GOT3 (cell line): ENCODE measurements at places on chromosomes 6 and 20.

GRCh38 chr6:159042003-159042825 is 2.6 kb downstream of the TAGAP start:
- no peak for DNase-seq

DNA sequence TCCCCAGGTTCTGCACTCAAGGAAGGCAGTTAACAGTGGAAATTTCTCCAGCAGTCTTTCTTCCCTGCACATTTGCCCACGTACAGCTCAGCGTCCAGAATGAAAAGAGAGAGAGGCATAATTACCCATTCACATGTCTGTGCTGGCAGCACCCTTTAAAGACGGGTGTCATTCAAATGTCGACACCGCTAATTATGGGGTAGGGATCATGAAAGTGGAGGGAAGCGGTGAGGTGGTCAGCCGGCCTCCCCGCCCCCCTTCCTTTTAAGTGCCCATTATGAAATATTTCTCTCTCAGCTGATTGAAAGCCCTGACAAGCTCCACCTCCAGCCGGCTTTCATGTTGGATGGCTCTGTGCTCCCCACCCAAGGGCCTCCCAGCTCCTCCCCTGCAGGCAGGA is 246.1 kb downstream of the BMP7 start:
- no peak for DNase-seq

DNA sequence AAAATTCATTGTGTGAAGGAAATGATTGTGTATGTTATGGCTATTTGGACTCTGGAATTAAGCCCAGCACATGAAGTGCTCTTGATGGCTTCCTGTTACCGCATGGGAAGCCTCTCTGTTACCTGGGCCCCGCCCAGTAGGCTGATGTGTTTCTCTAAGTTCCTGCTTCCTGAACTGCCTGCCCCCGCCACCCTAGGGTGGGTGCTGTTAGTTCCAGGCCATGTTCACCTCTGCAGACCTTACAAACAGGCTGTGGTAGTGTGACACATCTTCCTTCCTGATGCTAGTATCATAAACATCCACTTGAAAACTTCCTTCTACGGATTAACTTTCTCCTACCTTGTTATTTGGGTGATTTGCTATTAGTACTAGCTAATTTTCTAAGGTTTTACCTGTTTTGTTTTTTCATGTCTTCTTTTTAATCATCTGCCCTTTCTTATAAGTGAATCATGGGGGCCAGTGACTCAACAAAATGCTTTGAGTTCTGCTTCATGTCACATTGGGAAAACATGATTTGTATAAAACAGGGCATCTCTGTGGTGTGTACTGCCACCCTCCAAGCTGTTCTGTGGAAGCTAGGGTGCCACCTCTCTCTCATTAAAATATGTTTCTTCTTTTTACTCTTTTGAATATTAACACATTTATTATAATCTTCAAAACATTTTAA is 40.6 kb downstream of the SH3BGRL2 start:
- DNase-seq = no peak

GRCh38 chr6:149140137-149140909 is 177.2 kb upstream of the TAB2 start:
- no peak for DNase-seq

DNA sequence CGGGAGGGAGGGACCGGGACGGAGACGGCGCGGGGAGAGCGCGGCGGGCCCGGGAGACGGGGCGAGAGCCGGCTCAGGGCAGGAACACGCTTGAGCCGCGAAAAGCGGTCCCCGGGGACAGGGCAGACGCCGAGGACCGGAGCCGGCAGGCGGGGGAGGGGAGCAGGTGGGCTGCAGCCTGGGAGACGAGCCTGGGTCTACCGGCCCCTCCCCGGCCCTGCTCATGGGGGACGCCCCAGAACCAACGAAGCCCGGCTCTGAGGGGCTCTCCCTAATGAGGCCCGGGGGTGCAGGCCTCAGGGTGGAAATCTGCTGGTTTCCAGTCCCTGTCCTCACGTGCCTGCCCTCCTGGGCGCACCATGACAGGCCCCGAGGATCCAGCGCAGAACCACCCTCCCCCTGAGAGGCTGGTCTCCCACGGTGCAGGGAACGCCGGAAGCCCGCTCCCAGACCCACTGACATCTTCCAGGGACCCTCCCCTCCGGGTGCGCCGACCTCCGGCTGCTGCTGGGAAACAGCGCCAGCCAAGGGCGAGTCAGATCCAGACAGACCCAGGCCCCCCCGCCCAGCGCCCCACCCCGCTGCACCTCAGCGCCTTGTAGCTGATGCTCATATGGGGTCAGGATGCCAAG is 571 bp upstream of the EEF1A2 start:
- DNase-seq = no peak

DNA sequence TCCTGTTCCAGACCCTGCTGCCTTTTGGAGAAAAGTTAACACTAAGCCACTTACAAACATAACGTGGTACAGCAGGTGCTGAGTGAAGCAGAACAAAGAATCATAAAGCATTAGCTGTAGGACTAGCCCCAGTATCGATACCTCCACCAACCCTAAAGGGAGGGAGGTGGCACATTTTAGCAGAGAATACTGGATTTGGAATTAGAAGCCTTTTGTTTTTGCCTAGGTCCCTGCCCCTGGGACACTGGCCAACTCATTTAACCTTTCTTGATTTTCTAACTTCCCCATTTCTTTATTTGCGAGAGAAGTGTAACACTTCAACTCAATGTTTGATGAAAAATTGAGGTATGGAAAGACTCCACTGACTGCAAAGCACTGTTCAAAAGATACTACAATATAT is 93.5 kb downstream of the B3GAT2 start:
- no peak for DNase-seq

DNA sequence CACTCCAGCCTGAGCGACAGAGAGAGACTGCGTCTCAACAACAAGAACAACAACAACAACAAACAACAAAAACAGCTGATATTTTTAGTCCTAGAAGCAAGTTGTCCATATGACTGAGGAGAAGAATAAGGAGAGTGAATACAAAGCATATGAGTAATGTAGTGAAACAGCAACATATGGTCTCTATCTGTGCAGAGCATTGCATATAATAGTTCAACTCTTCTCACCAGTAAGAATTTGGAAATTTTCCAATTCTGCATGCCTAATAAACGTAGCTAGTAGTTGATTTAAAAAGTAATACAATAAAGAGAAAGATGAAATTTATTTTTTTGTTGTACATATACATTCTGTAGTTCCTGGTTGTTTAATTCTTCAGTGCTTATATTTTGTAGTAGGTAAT is 129.7 kb upstream of the FAM83B start:
- DNase-seq = no peak

- DNase-seq = no peak
These were observed 9.7 kb downstream of the PDE7B start for GRCh38 chr6:135861189-135861588.

DNA sequence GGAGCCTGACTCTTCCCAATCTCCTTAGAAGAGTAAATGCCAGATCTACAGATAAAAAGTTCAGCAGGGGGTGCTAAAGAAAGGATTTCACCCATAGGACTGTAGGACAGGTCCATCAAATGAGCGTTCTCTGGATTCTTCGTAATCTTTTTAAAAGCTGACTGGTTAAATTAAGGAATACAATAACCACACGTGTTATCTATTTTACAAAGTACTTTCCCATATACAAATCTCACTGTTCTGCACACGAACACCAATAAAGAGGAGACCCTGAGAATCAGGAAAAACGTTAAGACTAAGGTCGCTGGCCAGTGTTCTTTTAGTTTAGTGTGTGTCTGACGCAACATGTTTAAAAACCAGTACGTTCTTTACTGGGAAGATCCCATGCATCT is 542 bp downstream of the TUBE1 start:
- DNase-seq = no peak

DNA sequence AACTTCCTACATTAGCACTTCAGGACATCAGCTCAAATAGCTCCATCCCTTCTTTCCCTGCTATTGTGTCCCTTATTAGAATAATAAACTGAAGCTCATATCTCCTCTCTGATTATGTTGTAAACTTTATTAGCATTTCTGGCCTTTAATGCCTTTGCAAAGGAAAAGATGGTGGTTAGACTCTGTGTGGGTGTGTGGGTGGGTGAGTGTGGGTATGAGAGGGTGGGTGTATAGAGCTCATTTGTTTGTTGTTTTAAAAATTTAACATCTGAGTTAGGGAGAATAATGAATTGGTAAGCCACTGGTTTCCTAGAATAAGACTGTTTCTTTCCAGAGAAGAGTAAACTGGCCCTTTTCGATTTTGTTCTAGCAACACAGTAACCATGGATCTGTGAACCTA is 70.6 kb upstream of the L3MBTL3 start:
- DNase-seq = no peak

DNA sequence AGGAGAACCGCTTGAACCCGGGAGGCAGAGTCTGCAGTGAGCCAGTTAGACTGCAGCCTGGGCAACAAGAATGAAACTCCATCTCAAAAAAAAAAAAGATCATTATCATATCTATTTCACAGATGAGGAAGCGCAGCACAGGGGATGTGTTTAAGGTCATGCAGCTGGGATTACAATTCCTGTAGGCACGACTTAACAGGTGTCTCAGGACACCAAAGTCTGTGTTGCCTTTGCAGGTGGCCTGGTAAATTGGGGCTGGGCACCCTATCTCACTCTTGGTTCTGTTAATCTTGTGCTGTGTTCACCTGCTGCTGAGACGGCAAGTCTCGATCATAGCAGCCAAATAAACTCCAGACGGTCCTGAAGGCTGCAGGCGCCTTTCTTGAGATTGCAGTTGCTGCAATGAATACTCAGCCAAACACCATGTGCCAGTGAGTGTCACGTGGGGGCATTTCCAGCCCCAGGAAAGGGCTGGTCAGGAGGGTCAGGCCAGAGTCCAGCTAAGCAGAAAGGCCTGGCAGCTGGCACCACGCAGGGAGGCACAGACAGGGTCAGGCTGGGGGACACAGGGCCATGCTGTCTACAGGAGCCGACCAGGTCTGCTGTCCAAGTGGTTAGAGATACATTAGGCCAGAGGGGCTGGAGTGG is 55.8 kb downstream of the FGD2 start:
- DNase-seq = no peak

GRCh38 chr20:36339646-36340592 is 33.8 kb downstream of the DLGAP4 start:
- no peak for DNase-seq

DNA sequence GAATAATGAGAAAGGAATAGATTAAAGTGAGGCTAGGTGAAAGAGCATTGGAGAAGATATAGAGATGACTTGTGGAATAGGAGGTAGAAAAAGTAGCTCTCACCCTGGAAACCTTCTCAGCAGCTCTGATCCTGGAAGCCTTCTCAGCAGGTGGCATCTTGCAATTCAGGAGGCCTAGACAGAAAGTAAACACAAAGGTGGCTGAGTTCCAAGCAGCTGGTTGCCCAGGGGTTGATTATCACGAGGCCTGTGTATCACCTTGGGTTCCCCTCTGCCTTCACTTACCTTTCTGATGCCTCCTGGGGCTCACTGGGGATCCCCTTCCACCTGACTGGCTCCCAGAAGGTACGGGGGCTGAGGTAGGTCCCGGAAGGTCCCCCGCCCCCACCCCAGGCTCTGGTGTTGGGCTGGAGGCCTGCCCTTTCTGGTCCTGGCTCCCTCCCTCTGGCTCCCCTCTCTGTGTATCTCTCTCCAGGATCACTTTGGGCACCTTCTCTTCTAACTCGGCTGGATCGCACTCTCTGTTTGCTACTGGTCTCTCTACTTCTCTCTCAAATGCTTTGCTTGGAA is 9.7 kb downstream of the MDC1 start:
- DNase-seq = no peak

DNA sequence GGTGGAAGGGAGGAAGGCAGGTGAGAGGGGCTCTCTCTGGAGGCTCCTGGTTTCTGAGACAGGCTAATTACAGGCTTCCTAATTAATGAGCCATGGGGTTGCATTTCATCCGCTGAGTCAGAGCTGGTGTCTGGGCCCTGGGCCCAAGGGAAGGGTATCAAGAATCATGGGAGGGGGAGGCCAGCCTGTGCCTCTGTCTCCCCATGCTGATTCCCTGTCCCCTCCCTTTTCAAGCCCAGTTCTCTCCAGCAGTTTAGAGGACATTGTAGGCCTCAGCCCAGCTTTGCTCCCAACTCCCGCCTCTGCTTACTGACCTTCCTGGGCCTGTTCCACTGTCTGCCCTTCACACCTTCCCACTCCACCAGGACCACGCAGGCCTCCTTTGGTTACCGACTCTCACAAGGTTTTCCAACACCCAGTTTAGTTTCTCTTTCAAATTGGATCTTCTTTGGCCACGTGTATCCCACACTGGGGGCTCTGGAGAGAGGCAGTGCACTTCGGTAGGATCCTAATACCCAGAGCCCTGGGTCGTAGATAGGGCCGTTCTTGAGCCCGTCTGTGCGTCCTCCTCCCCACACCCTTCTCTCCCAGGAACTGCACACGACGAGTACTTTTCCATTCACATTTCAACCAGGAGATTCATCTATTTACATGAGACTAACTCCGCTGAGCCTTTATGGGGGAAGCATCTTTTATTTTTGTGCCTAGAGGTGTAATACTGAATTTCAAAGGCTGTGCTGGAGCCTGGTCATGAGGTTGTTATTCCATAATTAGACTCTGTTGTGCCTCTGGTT is 18.2 kb upstream of the AVP start:
- no peak for DNase-seq

DNA sequence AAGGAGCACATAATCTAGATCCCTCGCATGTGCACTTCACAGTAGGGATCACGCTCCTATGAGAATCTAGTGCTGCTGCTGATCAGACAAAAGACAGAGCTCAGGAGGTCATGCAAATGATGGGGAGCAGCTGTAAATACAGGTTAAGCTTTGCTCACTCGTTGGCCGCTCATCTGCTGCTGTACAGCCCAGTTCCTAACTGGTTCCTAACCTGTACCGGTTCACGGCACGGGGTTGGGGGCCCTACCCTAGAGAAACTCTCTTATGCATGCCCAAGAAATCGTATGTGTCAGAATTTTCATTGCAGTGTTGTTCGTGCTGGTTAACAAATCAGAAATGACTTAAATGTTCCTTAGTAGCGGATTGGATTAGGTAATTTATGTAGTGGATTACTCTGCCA is 116.1 kb downstream of the CDH26 start:
- no peak for DNase-seq

DNA sequence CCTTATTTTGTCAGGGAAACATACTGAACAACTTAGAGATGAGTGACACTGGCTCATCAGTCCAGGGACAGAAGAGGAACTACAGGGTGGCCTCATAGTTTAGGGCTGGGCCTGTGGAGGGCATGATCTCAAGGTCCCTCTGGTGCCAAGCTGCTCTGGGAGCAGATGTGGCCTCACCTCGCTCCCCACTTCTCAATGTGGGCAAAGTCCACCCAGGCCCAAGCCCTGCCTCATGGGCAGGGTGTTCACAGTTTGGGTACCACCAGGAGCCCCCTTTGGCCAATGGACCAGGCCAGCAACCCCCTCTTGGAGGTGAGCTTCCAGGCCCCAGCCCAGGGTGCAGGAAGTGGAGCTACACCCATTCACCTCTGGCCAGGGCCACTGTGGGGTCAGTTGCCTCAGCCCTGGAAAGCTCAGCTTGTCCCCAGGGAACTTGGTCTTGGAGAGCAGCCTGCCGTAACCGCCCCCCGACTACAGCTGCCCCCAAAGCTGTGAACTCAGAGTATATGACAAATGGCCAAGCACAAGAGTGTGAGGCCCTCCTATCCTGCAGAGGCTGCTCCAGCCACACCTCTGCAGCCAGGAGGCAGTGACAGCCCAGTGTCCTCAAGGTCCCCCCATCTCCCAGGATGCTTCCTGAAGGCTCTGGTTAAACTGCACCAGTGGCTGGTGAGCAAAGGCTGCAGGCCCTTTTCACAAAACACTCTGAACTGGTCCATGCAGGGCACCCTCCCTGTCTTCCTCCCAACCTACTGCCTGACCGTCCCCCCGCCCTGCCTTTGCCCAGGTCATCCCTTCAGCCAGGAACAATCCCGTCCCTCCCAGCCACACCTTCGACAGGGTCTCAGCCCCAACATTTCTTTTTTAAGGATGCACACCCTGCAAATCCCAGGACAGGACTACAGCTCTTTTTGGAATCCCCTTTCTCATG is 3.6 kb downstream of the ADISSP start:
- no peak for DNase-seq
